ENCODE measurements at places on chromosomes 2 and 18.

GRCh38 chr2:68908392-68908970 lies 37.3 kb upstream of the BMP10 start:
- DNase-seq, result no peak

DNA sequence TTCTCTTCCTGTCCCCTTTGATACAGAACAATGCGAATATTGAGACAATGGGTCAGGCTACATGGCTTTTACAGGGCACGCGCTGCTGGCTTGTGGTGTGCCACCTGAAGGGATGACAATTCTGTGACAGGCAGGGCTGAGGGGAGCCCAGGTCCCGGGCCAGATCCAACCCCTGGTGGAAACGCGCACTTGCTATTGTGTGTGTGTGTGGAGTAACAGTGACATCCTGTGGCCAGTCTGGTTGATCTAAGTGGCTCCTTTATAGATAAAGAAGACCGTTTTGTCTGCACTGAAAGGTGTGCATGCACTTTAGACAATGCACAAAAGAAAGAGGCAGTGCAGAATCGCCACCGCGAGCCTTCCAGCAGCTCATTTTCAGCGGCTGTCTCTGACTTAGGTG lies 273.6 kb downstream of the HRH4 start:
- DNase-seq, result no peak

- DNase-seq, result no peak
Observed at GRCh38 chr2:150370561-150370960, 116.9 kb downstream of the RND3 start.

- DNase-seq, result no peak
Observed at GRCh38 chr2:181810823-181811695, 80.5 kb upstream of the ITPRID2 start.

- no peak for DNase-seq
Observed at GRCh38 chr2:2683606-2684224, 352.6 kb upstream of the MYT1L start.

- DNase-seq, result no peak
Observed at GRCh38 chr2:217203086-217203485, 343.2 kb upstream of the TNP1 start.

DNA sequence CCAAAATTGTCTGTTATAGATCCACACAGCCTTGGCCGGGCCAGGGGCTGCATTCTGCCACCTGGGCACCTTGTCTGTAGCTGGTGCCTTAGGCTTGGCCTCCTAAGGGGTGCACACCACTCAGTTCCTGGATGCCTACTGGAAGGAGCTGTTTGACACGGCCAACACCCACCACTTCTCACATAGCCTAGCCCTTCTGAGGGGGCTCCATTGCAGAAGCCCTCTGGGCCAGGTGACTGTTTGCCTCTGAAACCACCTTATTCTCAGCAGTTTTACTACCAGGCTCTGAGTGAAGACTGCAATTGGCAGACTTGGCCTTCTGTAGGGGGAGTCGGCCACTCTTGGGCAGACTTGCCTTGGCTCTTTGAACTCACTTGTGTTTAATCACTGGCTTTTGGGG lies 39.5 kb downstream of the EPHA4 start:
- no peak for DNase-seq

DNA sequence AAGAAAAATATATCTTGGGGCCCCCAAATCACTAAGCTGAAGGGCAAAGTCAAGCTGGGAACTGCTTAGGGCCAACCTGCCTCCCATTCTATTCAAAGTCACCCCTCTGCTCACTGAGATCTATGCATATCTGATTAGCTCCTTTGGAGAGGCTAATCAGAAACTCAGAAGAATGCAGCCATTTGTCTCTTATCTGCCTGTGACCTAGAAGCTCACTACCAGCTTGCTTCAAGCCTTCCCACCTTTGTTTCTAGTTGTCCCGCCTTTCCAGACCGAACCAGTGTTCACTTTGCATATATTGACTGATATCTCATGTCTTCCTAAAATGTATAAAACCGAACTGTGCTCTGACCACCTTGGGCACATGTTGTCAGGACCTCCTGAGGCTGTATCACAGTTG lies 479.4 kb downstream of the METTL4 start:
- DNase-seq, result no peak

DNA sequence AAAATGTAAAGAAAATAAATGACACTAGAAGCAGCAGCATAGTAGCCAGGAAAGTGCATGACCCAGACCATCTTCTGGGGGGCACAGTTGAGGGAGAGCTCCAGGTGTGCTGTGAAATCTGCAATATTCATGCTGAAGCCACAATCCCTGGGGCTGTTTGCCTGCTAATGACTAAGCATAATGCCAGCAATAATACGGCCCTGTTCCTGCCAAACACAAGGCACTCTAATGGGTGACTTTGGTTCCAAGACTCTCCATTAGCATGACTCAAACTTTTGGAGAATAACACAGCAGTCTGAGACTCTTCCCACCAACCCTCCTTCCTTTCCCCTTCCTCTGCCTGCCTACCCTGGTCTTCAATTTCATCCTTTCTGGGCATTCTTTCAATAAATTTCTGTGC lies 77.9 kb upstream of the DOCK10 start:
- no peak for DNase-seq

DNA sequence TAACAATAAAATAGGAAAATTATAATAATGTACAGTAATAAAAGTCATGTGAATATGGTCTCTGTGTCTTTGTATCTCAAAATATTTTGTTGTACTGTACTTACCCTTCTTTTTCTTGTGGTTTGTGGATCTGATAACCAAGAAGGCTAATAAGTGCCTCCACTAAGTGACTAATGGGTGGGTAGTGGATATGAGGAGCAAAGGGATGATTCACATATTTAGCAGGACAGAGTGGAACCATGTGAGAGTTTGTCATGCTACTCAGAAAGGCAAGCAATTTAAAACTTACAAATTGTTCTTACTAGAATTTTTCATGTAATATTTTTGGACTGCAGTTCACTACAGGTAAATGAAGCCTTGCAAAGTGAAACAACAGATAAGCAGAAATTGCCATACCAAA lies 1241.2 kb upstream of the CDH2 start:
- DNase-seq, result no peak

DNA sequence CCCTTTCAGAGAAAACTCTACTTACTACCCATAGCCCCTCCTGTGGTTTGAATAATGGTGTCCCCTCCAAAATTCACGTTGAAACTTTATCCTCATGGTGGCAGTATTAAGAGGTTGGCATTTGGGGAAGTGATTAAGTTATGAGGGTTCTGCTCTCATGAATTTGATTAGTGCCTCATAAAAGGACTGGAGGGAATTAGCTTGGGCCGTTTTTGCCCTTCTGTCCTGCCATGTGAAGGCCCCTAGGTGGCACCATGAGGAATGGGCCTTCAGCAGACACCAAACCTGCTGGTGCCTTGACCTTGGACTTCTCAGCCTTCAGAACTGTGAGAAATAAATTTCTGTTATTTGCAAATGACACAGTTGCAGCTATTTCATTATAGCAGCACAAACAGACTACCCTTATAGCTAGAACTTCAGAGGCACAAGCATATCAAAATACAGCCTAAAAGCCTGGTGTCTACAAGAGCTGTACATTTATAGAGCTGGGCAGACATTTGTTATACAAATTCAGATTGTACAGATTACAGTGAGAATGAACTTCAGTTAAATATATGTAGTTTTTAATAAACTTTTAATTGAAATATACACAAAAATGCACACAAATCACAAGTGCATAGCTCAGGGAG lies 2.6 kb upstream of the PTPN2 start:
- no peak for DNase-seq

DNA sequence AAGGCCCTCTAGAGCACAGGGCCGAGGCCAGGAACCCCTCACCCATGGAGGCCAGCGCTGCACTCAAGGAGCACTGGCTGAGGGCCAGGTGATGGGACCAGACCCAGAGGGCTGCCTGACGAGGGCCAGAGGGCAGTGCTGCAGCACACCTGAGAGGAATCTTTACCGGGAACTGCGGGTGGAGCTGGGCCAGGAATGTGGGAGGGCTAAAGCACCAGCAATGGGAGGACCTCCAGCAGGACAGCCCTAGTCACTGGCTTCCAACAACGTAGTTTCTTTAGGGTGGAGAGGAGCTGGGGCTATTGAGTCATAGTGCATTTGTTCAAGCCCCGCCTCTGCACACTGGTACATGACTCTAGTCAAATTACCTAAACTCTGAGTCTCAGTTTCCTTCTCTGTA lies 143.4 kb downstream of the TMEM17 start:
- no peak for DNase-seq

- no peak for DNase-seq
Observed at GRCh38 chr2:155404433-155405002, 706.0 kb downstream of the KCNJ3 start.

DNA sequence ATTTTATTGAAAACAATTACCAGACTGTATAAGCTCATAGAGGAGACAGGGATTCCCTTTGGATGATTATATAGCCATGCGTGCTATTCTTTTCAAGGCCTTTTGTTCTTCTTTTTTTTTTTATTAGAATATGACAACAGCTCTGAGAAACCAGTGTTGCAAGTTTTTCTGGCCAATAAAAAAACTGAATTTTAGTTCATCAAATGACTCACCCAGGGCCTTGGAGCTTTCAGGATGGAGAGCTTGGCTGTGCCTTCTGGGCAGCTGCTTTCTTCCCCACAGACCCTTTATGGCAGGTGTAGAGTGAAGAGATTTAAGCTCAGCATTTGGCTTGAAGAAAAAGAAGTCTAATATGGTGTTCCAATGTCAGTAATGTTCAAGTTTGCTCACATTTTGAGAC lies 497.9 kb upstream of the FANCL start:
- DNase-seq, result no peak

- no peak for DNase-seq
Observed at GRCh38 chr18:26840965-26841364, 24.5 kb downstream of the AQP4 start.

GRCh38 chr2:241509155-241509784 lies 886 bp upstream of the STK25 start:
- DNase-seq, result no peak

DNA sequence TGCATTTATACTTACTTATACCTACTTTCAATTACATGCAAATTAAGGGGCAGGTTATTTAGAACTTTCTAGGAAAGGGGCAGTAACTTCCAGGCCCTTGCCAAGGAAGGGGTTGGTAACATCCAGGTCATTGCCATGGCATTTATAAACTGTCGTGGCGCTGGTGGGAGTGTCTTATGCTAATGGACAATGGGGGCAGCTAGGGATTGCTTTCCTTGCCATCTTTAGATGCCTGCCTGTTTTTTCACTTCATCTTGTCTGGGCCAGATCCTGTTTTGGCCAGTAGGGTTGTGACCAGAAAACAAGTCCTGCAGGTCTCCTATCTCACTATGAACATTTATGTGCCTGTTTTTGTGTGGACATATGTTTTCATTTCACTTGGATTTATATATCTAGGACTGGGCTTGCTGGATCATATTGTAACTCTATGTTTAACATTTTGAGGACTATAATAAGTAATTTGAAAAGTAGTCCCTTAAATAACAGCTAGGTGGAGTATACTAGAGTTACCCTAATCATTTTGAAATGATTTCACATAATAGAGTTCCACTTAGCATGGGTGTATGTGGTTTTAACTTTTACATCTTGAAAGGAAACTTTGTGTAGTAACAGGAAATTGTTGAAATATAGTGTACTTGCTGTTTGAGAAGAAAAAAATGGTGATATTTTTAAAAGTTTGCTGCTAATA lies 56.1 kb downstream of the LCLAT1 start:
- no peak for DNase-seq

DNA sequence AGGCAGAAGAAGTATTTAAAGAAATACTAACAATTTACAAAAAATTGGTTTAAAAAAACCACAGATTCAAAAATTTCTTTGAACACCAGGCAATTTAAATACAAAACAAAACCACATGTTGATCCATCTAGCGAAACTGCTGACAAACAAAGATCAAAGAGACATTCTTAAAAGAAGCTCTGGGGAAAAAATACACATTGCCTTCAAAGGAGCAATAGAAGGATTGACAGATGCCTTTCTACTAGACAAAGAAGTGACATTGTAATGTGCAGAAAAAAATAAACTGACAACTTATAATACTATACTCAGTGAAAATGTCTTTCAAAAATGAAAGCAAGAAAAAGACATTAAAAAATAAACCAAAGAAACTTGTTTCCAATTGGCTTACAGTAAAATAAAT lies 12.6 kb upstream of the EIF2AK3 start:
- DNase-seq, result no peak

DNA sequence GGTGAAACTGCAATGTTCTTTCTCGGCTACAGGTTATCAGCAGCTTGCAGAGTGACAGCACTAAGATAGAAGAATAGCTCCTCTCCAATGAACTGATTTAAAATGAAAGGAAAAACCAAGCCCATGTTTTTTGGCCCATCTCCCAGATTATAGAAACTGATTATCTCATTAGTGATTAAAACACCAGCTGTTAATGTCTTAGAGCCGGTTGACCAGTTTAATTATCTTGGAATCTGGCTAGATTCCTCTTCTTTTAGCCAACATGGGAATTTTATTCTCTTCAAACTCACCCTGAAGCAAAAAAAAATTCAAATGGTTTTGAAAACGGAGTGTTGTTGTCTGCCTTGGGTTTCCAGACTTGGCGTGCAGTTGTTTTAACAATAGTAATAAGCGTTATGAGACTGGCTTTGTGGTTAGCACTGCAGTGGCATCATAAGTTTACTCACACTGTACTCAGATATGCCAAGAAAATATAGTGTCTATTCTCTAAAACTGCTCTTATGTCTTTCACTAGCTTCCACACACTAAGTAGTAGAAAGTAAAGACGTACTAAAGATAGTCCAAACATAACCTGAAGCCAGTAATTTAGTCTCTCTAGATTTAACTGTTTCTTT lies 665.3 kb downstream of the STK39 start:
- DNase-seq, result no peak

DNA sequence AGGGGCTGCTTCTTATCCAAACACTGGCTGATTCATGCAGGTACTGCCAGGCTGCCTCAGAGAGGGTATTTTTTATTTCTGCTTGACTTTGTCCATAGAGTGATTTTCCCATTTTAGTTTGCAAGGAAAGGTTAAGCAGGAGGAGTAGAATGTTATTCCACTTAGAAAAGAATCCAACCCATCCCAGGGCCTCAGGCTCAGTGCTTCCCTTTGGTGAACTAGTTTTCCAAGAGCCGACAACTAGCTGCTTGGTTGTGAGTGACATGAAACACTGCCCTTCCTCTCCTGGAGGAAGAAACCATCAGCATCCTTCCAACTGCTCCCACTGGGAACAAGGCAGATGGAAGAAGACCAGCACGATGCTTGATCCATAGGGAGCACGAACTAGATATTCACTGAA lies 58.5 kb downstream of the BCL2 start:
- DNase-seq, result no peak
